ENCODE measurements at places on chromosomes 16 and 17.

GRCh38 chr17:28529013-28529400 lies 22.9 kb downstream of the FOXN1 start:
- DNase-seq = no peak

DNA sequence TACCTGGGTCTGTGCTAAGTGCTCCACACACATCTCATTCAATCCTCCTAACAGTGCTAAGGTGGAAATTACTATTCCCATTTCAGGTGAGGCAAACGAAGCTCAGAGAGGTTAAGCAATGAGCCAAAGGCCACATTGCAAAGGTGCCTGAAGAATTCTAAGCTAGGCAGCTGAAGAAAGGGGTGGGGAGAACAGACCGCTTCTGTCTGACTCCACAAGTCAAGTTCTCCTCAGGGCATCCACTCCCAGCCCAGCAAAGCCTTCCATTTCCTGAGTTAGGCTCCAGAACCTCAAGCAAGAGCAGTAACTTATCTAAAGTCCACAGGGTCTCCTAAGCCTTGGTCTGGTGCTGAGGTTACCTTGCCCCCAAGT lies 27.0 kb upstream of the MRPS23 start:
- DNase-seq = no peak

DNA sequence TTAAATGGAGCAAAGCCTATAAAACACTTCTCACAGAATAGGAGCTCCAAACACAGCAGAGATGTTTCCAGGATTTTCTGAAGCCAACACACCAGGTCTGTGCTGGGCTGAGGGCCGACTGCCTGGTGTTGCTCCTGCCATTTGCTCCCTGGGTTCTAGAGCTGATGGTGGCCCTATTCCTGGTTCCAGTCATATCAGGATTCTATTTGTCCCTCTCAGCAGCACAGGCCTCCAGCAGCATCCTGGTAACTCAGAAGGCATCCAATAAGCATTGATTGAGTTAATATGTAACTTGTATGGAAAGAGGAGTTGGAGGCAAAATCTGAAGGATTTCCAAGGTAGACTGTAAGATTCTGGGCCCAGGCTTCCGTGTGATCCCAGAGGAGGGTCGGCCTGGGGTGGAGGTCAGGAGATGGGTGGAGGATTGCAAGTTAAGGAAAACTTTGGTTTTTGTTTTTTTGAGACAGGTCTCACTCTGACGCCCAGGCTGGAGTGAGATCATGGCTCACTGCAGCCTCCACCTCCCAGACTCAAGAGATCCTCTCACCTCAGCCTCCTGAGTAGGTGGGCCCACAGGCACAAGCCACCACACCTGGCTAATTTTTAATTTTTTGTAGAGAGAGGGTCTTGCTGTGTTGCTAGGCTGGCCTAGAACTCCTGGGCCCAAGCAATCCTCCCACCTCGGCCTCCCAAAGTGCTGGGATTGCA lies 5.7 kb downstream of the NUPR1 start:
- DNase-seq = no peak

GRCh38 chr17:7894866-7895265 lies 6.3 kb downstream of the CHD3 start:
- no peak for DNase-seq

DNA sequence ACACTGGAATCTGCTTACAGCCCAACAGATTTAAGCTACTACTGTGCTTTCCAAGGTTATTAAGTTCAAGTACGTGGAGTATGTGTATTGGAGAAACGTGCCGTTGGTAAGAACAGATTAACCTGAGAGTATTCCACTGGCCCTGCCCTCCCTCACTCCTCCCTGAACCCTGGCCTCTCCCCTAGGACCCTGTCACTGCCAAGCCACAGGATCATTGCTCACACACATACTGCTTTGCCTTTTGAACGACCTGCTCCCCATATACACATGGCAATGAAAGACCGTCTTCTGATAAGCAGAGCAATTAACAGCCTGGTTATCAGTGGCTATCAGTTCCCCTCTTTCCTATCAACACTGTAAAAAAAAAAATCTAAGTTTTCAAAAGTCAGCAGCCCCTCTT lies 458.9 kb upstream of the DYNLRB2 start:
- DNase-seq = no peak

- no peak for DNase-seq
These were observed 38.5 kb upstream of the SHISA9 start for GRCh38 chr16:12862941-12863340.

DNA sequence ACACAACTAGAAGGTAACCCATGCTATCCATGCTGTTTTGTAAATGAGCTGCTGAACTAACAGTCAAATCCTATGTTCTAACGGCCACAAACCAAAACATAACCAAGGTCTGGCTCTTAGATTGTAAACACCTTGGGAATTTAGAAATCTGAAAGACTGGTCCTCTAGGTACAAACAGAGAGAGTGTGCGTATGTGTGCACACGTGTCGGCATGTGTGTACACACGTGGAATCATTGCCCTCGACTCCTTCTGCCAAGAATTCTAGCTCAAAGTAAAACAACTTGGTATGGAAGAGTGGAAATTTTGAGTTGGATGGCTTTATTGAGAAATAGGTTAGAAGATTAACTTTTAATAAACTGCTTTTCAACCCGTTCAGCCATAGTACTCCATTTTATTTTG lies 18.1 kb upstream of the GHDC start:
- no peak for DNase-seq

DNA sequence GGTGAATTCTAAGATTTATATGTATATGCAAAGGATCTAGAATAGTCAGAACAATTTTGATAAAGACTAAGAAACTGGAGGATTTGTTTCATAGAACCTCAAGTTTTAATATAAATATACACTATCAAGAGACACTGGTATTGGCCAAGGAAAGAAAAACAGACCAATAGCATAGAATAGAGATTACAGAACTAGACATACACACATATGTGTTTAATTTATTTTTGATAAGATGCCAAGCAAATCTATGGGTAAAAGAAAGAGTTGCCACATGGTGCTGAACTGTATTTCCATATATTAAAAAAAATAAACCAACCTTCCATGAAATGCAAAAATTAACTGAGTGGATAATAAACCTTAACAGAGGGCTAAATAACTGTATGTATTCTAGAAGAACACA lies 27.9 kb upstream of the LRRC37A3 start:
- DNase-seq = no peak

- DNase-seq = peak; percentile 80
These were observed 2.1 kb downstream of the SOX9 start for GRCh38 chr17:72122765-72123529.

GRCh38 chr16:67535201-67535600 lies 6.6 kb downstream of the RIPOR1 start:
- no peak for DNase-seq
